T-helper 9 cell (primary cell): ENCODE measurements at places on chromosomes 5 and 9.

DNA sequence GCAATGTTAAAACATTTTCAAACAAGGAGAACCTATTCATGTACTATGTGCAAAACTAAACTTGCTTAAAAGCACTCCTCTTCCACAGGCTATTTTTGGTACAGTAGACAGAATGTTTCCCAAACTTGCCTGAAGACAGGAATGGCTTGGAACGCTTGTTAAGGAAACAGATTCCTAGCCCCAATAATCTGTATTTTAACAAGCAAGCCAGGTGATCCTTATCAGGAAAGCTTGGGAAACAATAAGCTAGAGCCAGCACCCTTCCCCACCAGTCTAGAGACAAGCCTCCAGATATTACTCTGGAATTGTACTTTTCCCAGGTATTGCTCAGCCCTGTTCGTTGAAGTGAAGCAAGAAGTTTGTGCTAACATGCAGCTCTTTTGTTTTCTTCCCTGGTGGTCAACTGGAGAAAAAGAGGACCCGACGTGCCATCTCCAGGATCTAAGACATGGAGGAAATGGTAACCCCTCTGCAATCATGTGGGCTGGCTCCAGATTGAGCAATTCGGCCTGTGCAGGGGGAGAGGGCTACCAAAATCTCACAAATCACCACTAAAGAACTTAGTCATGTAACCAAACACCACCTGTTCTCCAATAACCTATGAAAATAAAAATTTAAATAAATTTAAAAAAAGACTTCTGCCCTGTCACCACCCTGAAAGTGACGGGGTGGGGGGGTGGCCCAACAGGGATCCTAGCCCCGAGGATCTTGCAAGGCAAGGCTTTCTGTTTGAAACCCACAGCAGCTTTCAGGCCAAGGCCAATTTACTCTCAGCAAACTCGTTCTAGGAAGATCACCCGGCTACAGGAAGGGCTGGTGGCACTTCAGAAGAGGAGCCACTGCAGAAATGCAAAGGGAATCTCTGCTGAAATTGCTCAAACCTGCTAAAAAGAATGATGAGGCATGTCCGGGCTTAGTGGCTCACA is 48.6 kb downstream of the SHB start:
- DNase-seq: no peak

DNA sequence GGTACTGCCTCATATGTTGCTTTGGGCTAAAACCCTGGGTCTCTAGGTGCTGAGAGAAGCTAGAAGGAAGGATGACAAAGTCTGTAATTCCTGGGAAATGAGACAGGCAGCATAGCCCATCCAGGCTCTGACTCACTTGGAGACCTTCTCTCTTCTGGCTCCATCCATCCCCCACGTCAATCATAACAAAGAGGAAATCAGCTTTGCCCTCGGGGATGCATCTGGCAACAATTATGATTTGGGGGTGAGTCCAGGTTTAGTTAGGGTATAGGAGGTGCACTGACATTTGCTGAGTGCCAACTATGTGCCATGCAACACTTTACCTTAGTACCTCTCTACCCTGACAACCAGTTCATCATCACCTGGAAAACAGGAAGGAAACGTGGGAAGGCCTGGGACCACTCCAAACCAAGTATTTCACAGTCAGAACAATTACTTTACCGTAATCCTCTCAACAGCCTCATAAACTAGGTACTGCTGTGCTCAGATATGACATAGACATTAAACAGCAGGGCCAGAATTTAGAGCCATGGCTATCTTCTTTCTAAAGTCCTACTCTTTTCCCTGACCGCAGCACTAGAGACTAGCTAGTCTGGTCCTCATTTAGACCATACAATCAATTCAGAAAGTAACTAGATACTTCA is 39.1 kb upstream of the GZMA start:
- no peak for DNase-seq

DNA sequence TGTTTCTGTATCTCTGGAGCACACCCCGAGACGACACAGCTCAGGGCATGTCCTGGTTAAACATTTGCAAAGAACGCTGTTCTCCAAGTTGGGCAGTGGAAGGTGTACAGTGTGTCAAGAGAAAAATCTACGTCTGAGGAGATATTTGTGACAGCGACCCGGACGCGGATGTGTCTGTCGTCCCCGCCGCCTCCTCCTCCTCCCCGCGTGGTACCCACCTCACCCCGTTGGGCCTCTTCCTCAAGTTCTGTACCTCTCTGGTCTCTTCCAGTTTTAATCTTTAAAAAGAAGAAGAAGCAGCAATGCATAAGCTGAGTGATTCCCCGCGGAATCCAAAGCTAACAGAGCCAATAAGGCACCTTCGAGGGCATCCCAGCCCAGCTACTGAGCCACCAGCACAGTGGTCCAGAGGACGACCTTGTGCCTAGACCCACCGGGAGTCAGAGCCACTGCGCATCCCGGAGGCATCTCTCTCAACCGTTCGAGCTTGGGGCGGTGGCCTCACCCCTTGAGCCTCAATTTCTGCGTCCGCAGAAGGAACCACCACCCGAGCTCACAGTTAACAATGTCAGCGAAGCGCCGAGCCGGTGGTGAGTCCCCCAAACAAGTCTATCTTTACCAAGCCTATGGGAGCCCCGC is 467 bp downstream of the C9orf78 start:
- peak; percentile 37 for DNase-seq

DNA sequence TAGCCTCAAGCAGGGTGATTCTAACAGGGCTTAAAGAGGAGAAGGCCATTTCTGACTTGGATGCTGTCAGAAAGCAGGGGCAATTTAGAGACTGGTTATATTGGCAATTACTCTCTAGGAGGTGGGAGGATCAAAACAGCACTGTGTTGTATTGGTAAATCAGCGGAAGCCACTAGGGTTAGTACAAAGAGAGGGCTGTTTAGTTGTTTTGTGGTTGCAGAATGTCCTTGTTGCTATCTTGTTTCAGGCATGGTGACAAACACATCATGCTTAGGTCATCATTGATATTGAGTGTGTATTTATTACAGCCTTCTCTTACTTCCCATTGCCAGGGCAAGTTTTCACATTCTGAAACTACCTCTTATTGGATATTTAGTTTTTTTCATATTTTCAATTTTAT is 165.3 kb downstream of the TAF11L14 start:
- DNase-seq: no peak

GRCh38 chr5:160315968-160316367 is 3.6 kb upstream of the CCNJL start:
- no peak for DNase-seq

GRCh38 chr9:137359850-137360249 is 57.8 kb upstream of the NRARP start:
- DNase-seq: no peak

DNA sequence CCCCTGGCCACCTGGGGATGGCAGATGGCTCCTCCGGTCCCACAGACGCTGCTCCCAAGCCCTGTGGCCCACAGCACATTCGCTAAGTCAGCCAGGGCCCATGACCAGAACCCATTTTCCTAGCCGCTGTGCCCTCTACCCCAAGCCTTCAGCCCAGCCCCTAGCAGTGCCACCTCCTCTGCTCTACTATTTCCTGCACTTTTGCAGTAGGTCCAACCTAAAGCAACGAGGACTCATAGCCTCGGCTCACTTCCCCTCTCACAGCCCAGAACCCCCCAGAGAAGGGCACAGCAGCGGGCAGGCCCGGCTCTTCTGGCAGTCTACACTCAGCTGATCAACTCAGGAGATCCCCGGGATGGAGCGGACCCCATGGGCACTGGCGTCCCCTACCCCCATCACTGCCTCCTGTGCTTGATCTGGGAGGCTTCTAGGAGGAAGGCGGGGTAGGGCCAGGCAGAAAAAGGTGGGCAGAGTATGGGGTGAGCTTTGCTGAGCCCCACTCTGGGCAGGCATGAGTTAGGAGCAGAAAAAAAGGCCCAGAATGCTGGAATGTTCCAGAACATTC is 111.2 kb downstream of the ZNF354C start:
- DNase-seq: no peak

DNA sequence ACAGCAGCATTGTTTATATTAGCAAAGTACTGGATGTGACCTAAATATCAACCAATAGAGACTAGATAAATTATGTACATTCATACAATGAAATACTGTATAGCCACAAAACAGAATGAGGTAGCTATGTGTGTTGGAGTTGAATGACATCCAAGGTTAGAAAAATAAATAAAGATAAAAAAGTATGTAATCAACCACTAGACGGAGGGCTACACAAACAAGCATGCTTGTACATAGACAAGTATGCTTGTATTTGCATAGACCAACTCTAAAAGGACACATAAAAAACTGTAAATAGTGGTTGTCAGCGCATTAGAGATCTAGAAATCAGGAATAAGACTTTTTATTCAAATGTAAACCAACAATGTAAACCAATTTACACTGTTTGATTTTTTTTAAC is 3.0 kb downstream of the FEM1C start:
- no peak for DNase-seq

GRCh38 chr9:120040896-120041295 is 539.1 kb downstream of the CDK5RAP2 start:
- DNase-seq: no peak

- DNase-seq: no peak
These were observed 148.1 kb downstream of the KDM4C start for GRCh38 chr9:6905850-6906375.

- DNase-seq: no peak
These were observed 69.1 kb downstream of the MYO10 start for GRCh38 chr5:16866795-16867576.

- DNase-seq: no peak
These were observed 75.1 kb upstream of the SPRY4 start for GRCh38 chr5:142399891-142400290.

DNA sequence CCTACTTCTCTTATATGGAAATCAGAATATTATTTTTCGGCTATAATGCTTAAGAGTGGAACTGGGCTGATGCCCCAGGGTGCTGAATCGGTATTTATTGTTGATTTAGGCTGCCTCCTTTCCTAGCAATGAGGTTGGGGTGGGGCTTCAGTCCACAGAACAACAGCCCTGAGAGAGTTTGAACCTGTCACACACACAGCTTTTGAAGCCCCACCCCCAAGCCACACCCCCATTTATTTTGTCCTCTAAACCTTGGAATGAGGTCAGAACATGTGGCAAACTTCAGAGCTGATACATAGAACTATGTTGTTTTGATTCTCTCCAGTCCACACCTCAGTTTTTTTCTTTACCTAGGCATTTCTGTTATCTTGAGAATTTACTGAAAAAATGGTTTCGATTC is 51.7 kb upstream of the CAMK4 start:
- DNase-seq: no peak

DNA sequence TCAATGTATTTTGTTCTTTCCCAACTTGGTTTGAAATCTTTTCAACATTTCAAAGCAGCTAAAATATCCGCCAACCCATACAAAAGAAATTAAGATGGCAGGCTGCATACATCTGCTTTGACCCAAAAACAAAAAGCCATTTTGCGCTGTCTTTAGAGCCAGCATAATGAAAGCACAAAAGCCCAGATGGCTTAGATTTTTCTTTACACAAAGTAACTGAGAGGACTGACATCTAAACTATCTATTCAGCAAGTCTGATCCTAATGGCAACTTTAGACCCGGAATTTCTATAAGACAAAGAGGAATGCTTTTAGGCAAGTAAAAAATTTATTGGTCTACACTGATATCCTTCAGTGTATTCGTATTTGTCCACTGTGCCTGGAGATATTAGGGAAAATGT is 86.3 kb downstream of the MYO10 start:
- DNase-seq: no peak

- no peak for DNase-seq
These were observed 350.5 kb downstream of the MAN2A1 start for GRCh38 chr5:110040178-110040577.

- DNase-seq: no peak
These were observed 721 bp downstream of the GIN1 start for GRCh38 chr5:103119070-103119764.

DNA sequence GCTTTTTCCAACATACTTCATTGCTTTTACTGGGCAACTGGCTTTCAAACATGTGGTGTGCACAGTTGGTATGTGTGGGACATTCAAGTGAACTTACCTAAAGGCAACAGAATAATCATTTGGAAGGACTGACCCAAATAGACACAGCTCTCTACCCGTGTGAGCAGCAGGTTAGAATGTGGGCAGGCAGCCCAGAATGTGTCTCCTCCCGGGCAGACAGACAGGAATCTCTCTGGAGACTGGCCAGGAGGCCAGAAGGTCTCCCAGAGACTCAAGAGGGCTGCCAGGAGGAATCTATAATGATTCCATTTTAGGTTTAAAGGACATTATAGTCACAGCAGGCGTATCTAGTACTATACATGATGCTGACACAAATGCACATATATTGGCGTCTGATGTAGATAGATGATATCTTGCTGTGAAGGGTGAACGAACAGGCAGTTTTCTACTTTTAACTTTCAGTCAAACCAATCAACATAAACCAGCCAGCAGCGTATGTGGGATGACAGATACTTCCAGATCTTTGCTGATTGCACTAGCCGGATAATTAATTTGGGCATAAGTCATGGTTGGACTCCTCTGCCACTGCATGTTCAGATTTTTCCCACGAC is 297.4 kb upstream of the ZNF608 start:
- no peak for DNase-seq

- no peak for DNase-seq
These were observed 77.6 kb downstream of the ADAMTS2 start for GRCh38 chr5:179267671-179268083.

GRCh38 chr9:124110307-124110915 is 98.8 kb downstream of the LHX2 start:
- peak; percentile 18 for DNase-seq

DNA sequence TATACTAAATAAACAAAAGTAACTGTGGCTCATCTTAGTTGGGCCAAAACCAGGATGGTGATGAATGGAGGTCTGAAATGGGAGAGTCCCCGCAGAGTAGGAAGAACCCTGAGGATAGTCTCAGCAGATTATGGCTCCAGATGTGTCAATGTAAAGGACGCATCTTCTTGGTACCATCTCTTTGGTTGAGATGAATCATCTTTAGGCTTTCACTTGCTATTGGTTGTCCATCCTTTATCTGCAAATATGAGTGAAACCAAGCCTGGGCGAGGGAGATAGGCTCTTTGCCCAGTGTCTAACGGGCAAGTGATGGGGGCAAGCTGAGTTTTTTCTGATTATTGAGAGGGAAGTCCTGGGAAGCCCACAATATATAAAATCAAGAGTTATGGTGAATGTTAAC is 19.4 kb upstream of the LCP2 start:
- no peak for DNase-seq

DNA sequence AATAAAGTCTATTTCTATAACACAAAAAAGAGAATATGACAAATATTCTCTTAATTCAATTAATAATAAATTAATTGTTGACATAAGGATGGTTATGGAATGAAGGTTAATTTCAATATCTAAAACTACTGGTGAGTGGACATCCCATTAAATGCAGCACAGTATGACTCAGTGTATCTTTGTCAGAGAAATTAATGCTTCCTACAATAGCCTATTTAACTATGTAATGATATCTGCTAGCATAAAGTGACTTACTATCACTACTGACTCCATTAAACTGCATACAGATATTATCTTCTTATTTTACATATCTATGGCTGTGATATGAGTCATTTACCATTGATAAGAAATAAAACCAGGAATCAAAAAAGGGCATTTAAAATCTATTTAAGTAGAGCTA is 298.7 kb downstream of the CDH12 start:
- DNase-seq: no peak

- no peak for DNase-seq
These were observed 28.8 kb downstream of the SLIT3 start for GRCh38 chr5:169272111-169272510.

- no peak for DNase-seq
These were observed 12.7 kb downstream of the CSF2 start for GRCh38 chr5:132086277-132086794.
